Hematopoietic multipotent progenitor cell treated with erythropoietin and hydrocortisone succinate and interleukin-3 and kit ligand, for 15 days (in vitro differentiated cells): ENCODE measurements at places on chromosomes 6 and 20.

- DNase-seq: no peak
Measured at GRCh38 chr20:41308290-41308711, 9.2 kb downstream of the ZHX3 start.

- DNase-seq: no peak
Measured at GRCh38 chr20:4242376-4242775, 227.0 kb upstream of the RNF24 start.

GRCh38 chr6:44522871-44523270 lies 135.4 kb downstream of the CDC5L start:
- DNase-seq: no peak

GRCh38 chr20:8803065-8803464 lies 265.8 kb upstream of the PLCB4 start:
- no peak for DNase-seq

- no peak for DNase-seq
Measured at GRCh38 chr6:161963634-161964234, 689.9 kb upstream of the AGPAT4 start.

- DNase-seq: no peak
Measured at GRCh38 chr6:54719633-54720032, 126.9 kb upstream of the FAM83B start.

- DNase-seq: no peak
Measured at GRCh38 chr6:14442242-14442641, 324.7 kb downstream of the CD83 start.

- DNase-seq: no peak
Measured at GRCh38 chr6:153312634-153313033, 181.6 kb upstream of the RGS17 start.

- DNase-seq: peak; percentile 35
Measured at GRCh38 chr6:141562851-141563763, 569.6 kb upstream of the GJE1 start.

DNA sequence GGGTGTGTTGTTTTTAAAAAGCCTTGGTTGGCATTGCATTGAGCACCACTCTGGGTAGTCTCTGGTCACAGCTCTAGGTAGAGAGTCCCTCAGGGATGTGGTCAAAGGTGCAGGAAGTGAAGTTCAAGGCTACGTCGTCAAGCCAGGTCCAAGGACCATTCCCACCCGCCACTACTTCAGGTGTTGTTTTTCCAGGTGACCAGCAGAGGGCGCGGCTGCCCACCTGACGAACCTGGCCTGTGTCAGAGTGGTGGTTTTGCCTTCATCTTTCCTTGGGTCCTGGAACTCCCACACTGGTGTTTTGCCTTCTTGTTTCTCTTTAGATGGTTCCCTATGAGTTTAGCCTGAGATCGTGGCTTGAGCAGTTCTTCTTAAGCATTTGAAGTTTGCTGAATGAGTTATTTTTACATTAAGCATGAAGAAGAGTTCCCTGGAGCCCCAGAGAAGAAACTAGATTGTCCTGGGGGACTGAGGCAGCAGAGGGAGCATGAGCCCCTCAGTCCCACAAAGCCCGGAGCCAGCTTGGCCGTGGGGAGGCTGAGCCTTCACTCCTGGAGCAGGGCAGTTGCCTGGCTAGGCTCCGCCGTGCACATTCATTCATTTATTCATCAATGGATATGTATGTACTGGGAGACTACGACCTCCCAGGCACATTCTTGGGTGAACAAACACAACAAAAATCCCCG lies 5.6 kb upstream of the PHACTR3 start:
- peak; percentile 21 for DNase-seq
